ENCODE measurements at places on chromosomes 3 and 15.

DNA sequence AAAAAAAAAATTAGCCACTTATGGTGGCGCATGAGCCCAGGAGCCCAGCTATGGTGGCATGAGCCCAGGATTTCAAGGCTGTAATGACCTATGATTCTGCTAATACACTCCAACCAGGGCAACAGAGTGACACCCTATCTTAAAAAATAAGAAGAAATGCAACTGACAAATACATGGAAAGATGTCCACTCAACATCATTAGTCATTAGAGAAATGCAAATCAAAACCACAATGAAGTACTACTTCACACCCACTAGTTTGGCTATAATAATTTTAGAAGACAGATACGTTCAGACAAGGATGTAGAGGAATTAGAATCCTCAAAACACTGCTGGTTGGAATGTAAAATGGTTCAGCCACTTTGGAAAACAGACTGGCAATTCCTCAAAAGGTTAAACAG lies 10.5 kb downstream of the PRKAR2A start:
- no peak for DNase-seq

GRCh38 chr3:195171093-195171873 lies 99.7 kb downstream of the XXYLT1 start:
- no peak for DNase-seq

GRCh38 chr15:69755551-69756310 lies 303.1 kb downstream of the RPLP1 start:
- DNase-seq = no peak

GRCh38 chr3:18890449-18890848 lies 257.9 kb upstream of the KCNH8 start:
- no peak for DNase-seq

GRCh38 chr3:191715585-191715984 lies 254.6 kb downstream of the PYDC2 start:
- DNase-seq = no peak

DNA sequence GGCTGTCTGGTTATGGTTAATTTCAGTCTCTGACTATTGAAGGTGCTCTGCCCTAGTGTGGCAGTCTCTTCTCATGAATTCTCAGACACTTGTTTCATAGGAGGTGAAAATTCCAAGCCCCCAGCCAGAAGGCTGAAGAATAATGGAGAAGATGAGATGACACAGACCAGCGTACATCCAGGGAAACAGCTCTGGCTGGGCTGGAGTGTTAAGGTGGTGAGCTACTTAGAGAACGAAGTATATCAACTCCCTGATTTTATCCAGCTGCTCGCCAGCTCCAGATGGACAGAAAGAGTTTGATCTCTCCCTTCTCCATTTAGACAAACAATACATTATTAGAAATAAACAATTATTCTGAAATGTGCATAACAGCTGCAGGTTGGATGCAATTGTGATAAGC lies 494.5 kb upstream of the RGMA start:
- no peak for DNase-seq

- no peak for DNase-seq
These were observed 21.1 kb upstream of the SLC41A3 start for GRCh38 chr3:126104742-126105605.

DNA sequence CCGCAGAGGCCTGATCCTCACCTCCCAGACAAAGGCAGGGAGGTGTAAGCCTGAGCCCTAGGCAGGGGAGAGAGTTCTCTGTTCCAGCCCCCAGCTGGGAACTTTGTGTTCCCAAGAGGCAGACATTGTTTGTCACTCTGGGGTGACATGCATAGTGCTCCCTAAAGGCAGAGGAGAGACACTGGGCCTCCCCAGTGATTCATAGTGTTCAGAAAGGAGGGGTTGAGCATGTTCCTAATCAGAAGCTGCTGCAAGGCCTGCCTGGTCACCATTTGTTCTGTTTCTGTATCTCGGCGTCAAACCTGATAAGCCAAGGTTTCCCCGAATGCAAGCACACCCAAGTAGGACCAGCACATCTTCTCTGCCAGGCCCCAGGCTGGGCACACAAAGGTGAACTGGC lies 24.0 kb upstream of the SLC6A6 start:
- DNase-seq = no peak

DNA sequence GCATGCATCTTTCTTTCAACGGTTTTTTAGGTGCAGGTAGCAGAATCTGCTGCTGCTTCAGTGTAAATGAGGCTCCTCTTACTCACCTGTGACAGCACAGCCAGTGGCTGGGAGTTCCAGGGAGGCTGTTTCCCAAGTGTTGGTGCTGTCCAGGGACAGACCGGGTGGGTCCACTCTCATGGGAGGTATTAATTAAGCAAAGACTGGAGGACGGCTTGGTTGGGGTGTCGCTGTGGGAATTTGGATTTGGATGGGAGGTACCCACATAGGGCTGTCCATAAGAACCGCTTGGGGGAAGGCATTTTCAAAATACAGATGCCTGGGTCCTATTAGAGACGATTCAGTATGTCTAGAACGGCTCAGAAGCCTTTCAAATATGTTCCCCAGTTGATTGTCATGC lies 42.9 kb downstream of the SV2B start:
- no peak for DNase-seq

GRCh38 chr3:148330542-148330941 lies 367.2 kb upstream of the AGTR1 start:
- DNase-seq = no peak

DNA sequence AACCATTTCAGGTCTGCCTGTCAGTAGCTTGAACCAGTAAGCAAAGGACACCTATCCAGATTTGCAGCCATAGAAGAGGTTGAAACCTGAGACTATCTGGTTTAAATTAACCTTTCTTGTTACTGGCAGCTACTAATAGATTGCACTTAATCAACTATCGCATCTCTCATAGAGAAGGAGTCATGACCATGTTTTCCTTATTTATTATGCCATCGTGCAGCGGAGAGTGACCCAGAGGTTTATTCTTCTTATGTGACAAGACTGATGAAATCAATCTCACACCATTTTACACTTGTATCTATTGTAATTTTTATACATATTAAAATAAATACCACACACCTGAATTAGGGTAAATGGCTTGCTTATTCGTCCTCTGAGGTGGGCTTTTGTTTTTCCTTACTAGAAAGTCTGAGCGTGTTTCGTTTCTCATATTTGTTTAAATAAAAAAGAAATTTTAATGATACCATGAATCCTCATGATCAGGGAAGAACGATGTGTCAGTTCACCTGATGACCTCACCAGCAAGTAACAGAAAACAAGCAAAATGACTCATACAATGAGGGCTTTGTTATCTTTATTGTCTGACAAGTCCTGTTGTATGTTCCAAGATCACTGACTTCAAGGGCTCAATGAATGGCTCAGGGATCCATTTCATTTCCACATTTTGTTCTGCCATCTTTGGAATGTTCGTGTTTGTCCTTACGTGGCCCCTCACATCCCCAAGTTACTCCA lies 379.5 kb upstream of the DPH6 start:
- DNase-seq = no peak

GRCh38 chr15:77035999-77036471 lies 34.9 kb downstream of the TSPAN3 start:
- DNase-seq = no peak

GRCh38 chr3:124158168-124158881 lies 166.4 kb upstream of the ROPN1 start:
- DNase-seq = no peak

GRCh38 chr3:39744746-39745145 lies 64.7 kb upstream of the MYRIP start:
- no peak for DNase-seq
